ENCODE measurements at places on chromosomes 16 and 17.

DNA sequence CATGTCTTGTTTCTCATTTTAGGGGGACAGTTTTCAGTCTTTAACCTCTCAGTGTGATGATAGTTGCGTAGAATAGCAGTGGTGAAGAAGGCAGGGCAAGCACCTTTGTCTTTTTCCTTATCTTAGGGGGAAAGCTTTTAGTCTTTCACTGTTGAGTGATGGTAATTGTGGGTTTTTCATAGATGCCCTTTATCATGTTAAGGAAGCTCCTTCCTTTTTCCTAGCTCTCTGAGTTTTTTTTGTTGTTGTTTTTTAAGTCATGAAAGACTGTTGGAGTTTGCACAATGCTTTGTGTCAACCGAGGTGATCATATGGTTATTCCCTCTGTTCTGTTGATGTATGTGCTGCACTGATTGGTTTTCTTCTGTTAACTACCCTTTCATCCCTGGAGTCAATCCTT is 15.7 kb downstream of the NOL11 start:
- DNase-seq = no peak

DNA sequence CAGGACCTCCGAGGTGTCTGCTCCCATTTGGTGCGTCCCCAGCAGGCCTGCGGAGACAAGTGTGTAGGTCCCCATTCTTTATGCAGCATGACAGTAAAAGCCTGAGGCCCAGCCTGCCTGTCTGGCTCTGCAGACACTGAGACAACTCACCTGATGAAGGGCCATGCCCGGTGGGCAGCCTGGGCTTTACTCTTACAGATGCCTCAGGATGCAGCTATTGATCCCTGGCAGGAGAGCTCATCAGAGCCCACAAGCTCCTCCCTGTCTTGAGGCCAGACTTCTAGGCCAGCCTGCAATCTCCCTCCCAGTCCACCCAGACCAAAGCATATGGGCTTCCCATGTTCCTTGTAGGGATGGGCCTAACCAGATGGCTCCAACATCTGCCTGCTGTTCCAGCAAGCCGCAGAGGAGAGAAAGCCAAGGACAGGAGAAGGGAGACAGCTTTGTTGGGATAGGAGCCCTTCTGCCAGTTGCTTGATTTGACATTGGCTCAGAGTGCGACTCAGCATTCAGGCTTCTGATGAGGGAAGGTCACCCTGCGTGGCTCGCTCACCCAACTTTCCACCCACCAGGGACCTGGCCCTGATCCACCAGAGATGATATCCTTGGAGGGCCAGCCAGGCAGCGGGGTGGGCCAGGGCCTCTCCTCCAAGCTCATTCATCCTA is 87.5 kb downstream of the SOCS1 start:
- no peak for DNase-seq

GRCh38 chr16:49876716-49877129 is 20.8 kb upstream of the ZNF423 start:
- DNase-seq = peak; percentile 77

- no peak for DNase-seq
Measured at GRCh38 chr17:14866266-14866665, 398.9 kb downstream of the PMP22 start.

DNA sequence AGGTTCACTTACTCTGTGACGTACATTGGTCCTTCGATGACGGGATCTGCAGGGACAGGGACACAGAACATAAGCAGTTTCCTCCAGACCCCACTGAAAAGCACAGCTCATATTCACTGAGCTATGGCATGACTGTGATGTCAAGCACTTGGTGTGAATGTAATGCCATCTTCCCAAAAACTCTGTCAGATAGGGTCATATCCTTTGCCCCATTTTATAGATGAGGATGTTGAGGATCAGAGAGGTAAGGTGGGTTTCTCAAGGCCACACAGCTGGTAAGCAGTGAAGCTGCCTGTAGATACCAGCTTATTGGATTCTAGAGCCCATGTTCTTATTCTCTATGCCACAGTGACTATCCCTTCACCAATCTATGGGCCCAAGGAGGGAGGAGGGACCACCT is 2.5 kb downstream of the ERN2 start:
- DNase-seq = no peak

DNA sequence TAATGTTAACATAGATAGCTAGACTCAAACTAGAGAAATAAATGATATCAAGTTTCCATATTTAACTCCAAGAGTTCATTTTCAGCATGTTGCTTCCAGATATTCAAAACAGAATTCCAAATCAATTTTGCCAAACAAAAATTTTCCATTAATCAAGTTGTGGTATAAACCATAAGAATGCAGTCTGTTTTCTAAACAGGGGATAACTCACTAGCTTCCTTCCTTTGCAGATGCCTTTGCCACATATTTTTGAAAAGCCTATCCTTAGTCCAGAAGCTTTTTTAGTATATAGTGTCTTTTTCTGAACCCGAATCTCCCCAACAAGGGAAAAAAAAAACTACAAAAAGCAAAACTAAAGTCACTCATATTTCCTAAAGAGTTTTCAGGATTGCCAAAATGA is 61.5 kb downstream of the HELZ start:
- DNase-seq = no peak

GRCh38 chr17:1095090-1095852 is 84.5 kb downstream of the ABR start:
- peak; percentile 44 for DNase-seq

DNA sequence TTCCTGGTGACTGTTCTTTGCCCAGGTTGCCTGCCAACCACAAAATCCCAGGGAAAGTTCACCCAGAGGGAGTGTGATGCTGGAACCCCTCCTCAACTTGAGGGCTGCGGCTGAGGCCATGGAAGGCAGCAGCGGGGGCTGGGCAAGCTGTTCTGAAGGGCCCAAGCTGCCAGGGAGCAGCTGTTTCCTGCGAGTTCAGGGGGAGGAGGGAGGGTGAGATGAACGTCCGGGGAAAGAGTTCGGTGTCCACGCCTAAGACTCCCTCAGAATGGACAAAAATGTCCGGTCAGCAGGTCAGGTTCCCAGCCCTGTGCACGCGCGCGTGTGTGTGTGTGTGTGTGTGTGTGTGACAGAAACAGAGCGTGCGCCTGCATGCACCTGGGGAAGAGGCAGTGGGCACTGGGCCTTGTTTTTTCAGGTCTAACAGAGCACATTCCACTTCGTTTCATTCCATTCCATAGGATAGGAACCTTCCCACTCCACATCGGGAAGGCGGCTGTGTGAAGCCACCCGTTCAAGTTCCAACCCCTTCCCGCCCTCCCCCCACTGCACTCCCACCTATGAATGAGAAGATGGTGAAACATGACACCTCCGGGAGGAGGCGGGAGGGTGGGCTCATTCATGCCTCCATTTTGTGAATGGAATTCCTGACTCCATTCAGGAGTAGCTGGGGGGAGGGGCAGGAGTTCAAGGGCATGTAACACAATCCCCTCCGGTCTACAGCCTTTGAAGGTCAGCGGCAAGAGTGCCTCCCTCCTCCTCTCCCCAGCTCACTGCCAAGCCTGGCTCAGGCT is 15.7 kb downstream of the ETV4 start:
- no peak for DNase-seq

- no peak for DNase-seq
Measured at GRCh38 chr16:58931436-58931835, 197.3 kb upstream of the GOT2 start.

DNA sequence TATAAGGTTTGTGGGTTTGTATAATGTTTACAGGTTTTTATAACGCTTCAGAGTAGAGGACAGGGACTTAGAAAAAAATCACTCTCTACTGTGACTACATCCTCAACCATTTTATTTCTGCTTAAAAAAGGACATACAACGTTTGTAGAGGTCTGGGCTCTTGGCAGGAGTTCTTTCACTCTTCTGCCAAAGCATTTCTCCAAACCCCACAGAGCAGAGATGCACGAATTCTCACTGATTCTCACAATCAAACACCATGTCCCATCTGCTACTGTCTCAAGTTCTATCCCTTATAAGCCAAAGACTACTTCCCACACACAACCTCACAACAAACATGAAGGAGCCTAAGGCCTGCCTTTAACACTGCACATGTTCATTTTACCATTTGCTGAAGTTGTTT is 7.0 kb upstream of the ANKFY1 start:
- no peak for DNase-seq

GRCh38 chr17:72640415-72641165 is 451.9 kb downstream of the SLC39A11 start:
- peak; percentile 87 for DNase-seq

- DNase-seq = no peak
Measured at GRCh38 chr16:86494565-86495356, 15.6 kb upstream of the FOXF1 start.

GRCh38 chr17:74733365-74734122 is 3.5 kb upstream of the RAB37 start:
- no peak for DNase-seq

GRCh38 chr16:29925105-29925756 is 795 bp downstream of the KCTD13 start:
- no peak for DNase-seq

GRCh38 chr16:6059671-6060070 is 962.1 kb upstream of the EEF2KMT start:
- no peak for DNase-seq

GRCh38 chr17:64448665-64449512 is at the start of gene MILR1:
Gene MILR1 (plus strand): TSS chr17:64449115. CDS start chr17:64449169, 54 bp downstream.
- DNase-seq = no peak

Measured in mucosa of descending colon (tissue), 3 donors.